ENCODE measurements at places on chromosomes 4 and X.

DNA sequence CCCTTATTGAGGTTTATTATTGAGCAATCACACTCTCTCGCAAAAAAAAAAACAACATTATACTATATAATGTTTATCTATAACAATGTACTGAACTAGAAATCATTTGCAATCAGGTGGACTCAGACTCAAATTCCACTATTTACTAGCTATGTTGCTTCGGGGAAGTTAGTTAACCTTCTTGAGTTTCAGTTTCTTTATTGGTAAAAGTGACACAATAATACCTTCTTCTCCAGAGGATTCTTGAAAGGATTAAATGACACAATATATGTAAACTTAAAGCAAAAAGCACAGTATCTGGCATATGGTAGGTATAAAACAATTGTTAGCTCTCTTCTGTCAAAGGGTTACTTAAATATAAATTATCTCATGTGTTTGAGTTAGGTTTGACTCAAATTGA lies 31.5 kb upstream of the HDAC8 start:
- no peak for DNase-seq

- DNase-seq = no peak
Observed at GRCh38 chr4:106909486-106910188, 126.5 kb downstream of the DKK2 start.

- DNase-seq = no peak
Observed at GRCh38 chr4:10296730-10297129, 160.5 kb downstream of the ZNF518B start.

GRCh38 chrX:122418758-122419157 lies 765.3 kb upstream of the GRIA3 start:
- no peak for DNase-seq

- DNase-seq = no peak
Observed at GRCh38 chr4:168197926-168198325, 105.6 kb downstream of the ANXA10 start.

DNA sequence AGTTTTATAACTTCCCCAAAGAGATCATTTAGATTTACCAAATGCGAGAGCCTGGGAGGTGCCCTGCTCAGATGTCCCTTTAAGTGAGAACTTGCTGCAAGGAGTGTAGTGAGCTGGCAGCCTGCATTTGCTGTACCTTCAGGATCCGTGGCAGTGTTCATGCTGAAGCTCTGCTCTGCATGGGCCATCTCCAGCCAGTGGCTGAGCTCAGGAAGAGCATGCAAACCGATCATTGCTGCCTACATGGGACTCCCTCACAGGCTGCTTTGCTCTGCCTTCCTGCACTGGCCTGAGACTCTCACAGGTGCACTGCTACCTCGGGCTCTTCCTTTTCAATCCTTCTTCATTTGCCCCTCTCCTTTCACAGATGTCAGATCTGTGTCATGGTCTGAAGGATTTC lies 152.0 kb upstream of the SFRP2 start:
- DNase-seq = no peak

GRCh38 chr4:76306882-76307659 lies 538 bp downstream of the STBD1 start:
- DNase-seq = peak; percentile 60

- no peak for DNase-seq
Observed at GRCh38 chr4:3287271-3287971, 5.4 kb upstream of the RGS12 start.

DNA sequence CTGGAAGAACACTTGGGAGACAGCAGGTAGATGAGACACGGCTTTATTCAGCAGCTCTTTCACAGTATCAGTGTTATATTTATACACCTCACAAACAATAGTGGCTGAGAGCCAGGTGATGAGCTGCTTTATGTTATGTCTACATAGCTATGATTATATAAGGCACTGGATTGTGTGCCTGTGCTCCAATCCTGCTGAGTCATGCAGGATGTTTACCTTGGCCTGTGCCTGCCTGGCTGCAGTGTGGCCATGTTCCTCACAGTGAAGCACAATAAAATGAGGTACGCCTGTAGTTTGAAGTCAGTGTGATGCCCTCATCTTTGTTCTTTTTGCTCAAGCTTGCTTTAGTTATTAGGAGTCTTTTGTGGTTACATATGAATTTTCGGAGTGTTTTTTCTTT lies 31.3 kb downstream of the CXCL13 start:
- no peak for DNase-seq

GRCh38 chr4:7041801-7042502 lies 1.2 kb upstream of the TADA2B start:
- no peak for DNase-seq

GRCh38 chr4:52588097-52588496 lies 71.0 kb downstream of the USP46 start:
- DNase-seq = no peak

GRCh38 chrX:56765811-56766553 lies 36.9 kb downstream of the NBDY start:
- no peak for DNase-seq

- no peak for DNase-seq
Observed at GRCh38 chr4:41870035-41870434, 65.2 kb upstream of the TMEM33 start.

GRCh38 chr4:57194068-57194611 lies 84.0 kb upstream of the IGFBP7 start:
- no peak for DNase-seq

DNA sequence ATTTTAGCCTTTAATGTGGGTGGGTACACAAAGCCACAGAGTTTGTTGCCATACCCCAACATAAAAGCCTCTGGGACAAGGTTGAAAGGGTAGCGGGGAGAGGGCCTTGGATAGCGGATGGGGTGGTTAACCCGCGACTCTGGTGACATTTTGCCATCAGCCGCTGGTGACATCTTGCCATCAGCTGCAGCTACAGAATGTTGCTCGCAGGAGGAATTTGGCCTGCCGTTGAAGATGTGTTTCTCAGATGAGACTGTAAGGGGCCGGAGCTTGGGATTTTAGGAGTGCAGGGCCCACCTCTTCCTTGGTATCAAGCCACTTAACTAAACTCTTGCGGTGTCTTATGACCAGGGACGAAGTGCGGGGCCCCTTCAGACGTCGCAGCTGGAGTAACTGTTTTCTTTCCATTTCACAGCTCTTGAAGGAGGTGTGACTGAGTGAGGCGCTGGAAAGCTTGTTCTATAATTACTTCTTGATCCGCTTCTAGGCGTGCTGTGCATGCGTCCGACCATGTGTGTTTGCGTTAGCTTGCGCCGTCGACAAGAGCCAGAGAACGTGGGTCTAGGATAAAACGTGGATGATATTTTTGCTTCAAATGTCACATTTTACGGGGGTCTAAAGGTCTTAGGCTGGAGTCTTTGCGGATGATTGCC lies 820 bp upstream of the RASL11B start:
- DNase-seq = peak; percentile 31

- DNase-seq = no peak
Observed at GRCh38 chr4:100103671-100104070, 86.6 kb downstream of the DDIT4L start.

DNA sequence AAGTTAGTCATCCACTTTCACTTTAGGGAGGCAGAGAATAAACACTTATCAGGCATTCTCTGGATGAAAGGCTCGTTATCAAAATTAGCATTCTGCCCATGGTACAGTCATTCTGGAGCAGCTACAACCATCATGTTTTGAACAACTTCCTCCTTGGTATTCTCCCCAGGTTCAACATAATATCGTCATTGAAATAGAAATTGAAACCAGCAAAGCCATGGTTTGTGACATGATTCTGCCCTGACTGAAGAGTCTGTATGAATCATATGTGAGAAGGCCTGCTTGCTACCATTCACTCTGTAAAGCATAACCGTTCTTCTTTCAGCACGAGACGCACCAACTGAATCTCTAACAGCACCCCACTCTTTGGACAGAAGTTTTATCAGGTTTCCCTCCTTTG lies 127.5 kb upstream of the RADX start:
- no peak for DNase-seq

- no peak for DNase-seq
Observed at GRCh38 chrX:149032449-149032848, 472.7 kb downstream of the IDS start.

- DNase-seq = no peak
Observed at GRCh38 chrX:130301405-130301804, 32.7 kb upstream of the ZNF280C start.

DNA sequence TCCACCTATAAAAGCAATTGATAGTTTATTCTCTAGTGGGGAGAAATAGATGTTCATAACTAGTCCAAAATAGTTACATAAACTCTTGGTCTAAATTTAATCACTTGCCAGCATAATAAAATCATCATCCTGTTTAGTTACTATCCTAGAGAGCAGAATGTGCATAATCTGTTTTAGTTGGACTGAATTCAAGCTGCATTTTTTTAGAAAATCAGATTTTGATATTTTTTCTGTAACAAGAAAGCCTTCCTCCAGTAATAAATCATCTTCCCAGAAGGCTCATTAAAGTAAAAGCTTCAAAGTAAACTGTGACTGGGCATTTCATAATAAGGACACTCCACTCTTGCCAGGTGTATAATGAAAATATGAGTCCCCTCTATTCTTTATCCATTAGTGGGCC lies 453.1 kb downstream of the TRAM1L1 start:
- no peak for DNase-seq

- no peak for DNase-seq
Observed at GRCh38 chr4:172751550-172751949, 417.1 kb upstream of the GALNT7 start.

DNA sequence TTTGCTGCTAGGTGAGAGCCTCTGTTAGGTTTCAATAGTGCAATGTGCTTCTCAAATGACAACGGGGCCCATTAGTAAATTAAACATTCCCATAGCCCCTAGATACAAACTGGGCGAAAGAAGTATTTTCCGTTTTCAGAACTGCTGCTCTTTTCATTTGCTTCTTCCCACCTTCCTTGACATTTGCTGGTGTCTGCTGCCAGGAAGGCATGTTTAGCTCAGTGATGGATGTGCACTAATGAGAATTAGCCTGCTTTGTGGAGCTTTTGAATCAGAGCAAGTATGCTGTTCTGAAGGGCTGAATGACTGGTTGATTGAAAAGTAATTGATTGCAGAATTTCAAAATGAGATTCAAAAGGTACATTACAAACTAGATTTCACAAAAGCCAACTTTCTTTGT lies 57.0 kb downstream of the SHROOM3 start:
- no peak for DNase-seq

GRCh38 chr4:37993806-37994205 lies 33.6 kb downstream of the PTTG2 start:
- DNase-seq = no peak

DNA sequence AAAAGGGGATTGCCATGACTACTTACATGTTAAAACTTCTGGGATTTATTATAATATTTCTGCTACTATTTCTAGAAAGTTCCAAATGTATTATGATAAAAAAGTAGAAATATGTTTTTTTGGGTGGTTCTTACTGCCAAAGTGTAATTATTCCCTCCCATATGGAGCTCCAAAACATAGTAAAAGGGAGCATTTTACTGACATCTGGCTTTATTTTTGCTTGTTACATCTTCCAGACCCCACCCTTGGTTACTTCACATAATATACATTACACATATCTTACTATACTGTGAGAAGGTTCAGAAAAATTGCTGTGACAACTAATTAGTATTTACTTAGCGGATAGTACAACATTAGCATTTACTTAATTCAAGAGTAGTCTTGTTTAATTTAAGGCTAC lies 205.1 kb upstream of the TLL1 start:
- no peak for DNase-seq

- no peak for DNase-seq
Observed at GRCh38 chr4:91345632-91346031, 958.1 kb upstream of the GRID2 start.

DNA sequence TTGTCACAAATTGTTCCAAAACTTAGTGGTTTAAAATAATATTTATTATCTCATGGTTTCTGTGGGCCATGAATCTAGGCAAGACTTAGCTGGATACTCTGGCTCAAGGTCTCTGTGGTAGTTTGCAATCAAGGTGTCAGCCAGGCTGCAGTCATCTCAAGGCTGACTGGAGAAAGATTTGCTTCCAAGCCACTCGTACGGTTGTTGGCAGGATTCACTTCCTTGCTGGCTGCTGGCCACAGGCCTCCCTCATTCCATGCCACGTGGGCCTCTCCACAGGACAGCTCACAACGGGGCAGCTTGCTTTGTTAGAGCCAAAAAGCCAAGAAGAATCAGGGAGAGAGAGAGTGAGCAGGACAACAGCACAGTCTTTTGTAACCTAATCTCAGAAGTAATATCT lies 101.4 kb downstream of the WWC2 start:
- peak; percentile 15 for DNase-seq

DNA sequence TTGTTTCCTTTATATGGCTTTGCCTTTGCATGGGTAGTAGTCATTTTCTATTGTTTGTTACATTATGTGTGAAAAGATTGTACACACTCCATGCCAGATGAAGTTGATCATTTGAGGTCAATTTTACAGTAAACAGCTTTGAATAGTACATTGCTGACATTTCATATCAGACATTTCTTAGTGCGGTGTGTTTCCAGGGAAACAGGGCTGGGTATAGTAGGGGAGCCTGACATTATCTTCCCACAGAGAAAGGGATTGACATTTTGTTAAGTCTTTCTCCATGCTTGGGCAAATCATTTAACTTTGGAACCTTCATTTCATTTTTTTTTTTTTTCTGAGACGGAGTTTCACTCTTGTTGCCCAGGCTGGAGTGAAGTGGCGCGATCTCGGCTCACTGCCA lies 5.0 kb downstream of the FUNDC2 start:
- no peak for DNase-seq

DNA sequence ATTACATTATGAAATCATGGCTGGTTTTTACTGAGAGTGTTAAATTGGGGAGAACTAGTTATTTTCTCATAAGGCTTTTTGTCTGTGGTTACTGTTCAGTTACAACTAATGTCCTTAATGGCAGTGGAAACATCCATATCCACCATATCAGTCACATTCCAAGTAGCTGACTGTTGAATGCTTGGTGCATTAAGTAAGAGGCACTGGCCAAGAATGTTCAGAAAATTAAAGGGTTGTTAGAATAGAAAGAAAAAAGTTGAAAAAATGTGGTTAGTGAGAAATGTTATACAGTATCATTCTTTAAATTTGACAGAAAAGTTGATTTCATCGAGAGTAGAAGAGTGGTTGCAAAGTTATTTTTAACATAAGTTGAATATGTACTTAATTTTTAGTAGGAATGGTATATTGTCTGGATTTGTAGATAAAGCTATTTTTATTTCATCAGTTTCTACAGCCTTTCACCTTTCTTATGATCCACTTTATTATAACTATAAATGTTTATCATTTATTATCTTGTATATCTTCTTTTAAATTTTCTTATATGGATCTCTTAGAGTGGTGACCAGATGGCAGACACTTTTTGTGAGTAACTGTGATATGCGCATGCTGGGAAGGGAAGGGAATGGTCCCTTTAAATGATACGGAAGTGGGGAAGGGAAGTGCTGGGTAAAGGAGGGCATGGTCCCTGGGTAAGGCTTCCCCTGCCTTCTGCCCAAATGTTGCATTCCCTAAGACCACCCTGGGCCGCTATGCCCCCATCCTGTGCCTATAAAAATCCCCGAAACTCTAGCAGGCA lies 2407.1 kb downstream of the ARAP2 start:
- DNase-seq = no peak

Measured in ovary (tissue), 10 donors.